Stimulated activated CD8-positive, alpha-beta memory T cell treated with anti-CD3 and anti-CD28 coated beads, Interleukin-15, amount 100 ng/mL, for 24 hours (primary cell): ENCODE measurements at places on chromosomes 1 and 21.
A peak's percentile ranks its signal among the peaks of the same experiment; 100 is the strongest.

GRCh38 chr21:45910548-45911221 lies 70.9 kb upstream of the COL6A1 start:
- DNase-seq, result no peak

DNA sequence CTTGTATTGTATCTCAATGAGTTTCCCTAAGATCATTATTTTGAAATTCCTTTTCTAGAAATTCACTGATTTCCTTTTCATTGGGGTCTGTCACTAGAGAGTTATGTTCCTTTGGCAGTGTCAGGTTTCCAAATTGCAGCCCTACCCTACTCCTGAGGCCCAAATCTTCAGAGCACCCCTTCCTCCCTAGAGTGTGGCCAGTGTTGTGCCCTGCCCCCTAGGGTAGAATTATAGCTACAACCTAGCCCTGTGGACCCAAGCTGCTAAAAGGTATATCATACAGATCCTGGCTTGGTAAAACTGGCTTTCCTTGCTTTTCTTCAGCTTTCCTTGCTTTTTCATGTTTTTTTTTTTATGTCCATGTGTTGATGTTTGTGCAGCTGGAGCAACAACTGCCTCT lies 60.7 kb downstream of the DIPK1A start:
- no peak for DNase-seq

GRCh38 chr1:39491146-39491921 lies at the start of gene BMP8A:
Gene BMP8A (plus strand): TSS chr1:39491636. CDS start chr1:39491992, 356 bp downstream.
- peak; percentile 45 for DNase-seq

GRCh38 chr1:7012461-7012924 lies 227.2 kb downstream of the CAMTA1 start:
- no peak for DNase-seq

DNA sequence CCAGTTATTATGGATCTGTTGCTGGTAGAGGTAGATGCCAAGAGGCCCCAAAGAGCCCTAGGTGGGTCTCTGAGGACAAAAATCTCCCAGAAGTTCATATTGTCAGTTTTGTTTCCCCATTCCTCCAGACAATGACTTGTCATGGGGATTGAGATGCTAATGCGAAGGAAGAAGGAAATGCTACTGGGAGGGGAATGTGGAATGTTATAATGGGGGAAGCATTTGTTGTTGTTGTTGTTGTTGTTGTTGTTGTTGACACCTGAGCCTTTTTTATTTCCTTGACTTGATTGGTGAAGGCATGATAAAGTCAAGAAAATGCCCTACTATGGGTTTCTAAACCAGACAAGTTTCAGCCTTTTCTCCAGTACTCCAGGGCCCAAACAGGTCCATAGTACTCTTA lies 108.9 kb downstream of the BEND5 start:
- no peak for DNase-seq

DNA sequence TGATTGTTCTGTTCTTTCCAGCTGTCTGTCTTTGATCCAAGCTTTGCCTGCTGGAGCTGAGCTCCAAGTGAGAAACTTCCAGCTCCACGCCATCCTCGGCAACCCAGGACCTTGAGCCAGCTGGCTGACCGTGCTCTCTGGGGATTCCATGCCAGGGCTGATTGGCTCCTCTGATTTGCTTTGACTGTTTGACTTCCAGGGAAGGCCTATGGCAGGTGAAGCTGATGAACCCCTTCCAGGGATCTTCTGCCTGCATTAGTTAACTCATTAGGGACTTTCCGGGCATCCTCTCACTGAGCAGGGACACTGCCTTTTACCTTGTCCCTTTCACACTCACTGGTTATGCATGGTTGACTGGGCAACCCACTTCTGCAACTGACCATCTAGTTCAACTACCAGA lies 406.1 kb downstream of the RPS6KC1 start:
- no peak for DNase-seq
